Nucleus accumbens (tissue), 56 donors: ENCODE measurements at places on chromosomes 3 and 15.

DNA sequence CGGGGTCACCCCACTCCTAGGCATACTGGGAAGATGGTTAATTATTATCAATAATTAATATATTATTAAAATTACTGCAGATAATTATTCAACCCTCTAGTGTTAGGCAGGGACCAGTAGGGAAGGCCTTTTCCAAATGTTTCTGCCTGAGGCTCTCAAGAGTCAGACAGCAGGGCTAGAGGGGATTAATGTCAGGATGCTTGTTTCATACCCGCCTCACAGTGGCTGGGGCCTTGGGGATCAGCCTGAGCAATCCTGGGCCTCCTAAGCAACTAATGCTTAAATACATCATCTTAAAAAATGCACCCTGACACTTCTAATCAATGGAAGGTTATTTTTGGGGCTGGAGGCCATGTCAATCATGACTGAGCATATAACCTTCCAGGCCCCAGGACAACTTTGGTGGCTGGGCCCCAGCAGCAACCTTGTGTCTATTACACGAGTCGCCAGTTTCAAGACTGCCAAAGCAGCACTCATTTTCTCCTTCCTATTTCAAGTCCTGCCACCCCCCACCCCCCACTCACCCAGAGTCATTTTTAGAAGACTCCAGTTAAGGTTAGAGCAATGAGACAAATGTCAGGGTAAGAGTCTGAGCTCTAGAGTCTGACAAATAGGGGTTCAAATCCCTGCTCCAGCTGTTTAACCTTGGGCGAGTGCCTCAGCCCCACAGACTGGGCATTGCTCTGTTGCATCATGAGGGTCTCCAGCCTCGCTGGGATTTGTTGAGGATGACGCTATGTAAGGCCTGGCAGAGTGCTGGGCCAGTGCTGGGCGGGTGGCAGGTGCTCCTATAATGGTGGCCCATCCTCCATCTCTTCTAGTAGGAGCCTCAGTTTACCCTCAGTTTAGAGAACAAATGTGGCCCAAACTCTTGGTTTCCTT, 6.1 kb downstream of the AMOTL2 start:
- no peak for DNase-seq

GRCh38 chr3:180362081-180362480, 239.9 kb upstream of the TTC14 start:
- no peak for DNase-seq

DNA sequence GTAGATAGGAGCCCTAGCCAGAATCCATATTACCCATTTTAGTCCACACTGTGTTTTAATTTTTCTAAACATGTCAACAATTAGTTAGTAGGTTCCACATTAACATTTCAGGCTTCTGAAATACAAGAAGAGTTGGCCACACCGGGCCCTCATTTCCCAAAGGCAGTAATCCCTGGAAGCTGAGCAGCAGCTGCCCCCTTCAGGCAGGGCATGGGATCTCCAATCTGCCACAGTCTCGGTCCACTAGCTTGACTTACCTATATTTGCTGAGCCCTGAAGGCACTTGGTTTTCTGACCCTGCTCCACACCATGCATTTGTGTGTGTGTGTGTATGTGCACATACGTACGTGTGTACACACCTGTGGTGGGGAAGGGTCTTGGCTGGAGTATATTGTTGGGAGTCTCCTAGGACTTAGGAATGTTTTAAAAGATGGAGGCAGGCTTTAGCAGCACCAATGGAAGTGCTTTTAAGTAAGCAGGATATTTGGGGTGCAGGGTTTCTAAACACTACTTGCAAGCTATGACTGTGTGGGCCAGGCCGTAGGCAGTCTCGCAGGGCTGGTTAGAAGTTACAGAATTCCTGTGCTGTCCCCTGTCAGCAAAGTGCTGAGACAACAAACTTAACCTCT, 71.2 kb upstream of the SOX14 start:
- DNase-seq: no peak

DNA sequence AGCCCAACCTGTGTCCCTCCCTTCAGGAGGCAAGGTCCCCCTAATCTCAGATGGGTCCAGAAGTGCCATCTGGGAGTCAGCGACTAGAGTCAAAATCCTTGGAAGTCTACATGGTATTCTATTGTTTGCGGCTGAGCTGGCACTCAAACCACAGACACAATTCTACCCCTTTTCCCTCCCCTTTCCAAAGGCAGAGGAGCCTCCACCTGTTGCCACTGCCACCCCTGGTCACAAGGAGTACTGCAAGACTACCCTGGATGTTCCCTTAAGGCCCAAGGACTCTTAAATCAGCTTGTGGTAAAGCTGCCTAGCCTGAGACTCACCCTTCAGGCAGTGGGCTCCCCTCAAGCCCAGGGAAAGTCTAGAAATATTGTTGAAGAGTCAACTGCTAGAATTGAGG, 4.3 kb upstream of the OR5H6 start:
- DNase-seq: no peak

- DNase-seq: no peak
These were observed 255.7 kb upstream of the TBL1XR1 start for GRCh38 chr3:177452831-177453450.

- no peak for DNase-seq
These were observed 215.8 kb upstream of the CNTN6 start for GRCh38 chr3:877001-877400.

DNA sequence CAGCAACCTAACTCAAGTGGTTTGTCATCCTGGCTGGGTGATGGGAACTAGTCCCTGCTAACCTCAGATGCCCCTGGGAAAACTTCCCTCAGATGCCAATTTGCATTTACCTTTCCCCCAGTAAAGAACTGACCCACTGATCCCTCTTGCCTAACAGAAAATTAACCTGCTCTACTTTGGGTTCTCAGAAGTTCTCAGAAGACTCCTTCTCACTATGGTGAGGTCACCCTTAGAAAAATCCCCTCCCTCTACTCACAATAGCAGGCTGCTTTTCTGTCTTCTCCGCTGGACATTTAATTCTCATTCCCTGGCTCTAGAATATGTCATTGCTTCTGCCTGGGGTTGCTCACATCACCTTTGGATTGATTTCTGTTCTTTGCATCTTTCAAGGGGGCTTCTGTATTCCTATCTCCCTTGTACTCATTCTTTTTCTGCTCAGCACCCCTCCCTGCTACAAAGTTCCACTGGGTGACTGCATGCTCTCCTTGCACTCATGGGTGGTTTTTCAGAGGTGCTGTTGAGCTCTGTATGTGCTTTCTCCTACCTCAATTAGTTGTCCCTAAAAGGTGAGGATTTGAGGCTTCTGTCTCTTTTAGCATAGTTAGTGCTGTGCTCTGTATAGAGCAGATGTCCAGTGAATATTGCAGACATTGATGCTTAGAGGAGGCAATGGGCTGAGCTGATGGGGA, 869 bp downstream of the PLA1A start:
- no peak for DNase-seq

- DNase-seq: no peak
These were observed 9.4 kb upstream of the P2RY12 start for GRCh38 chr3:151393941-151394340.

GRCh38 chr3:172750069-172750367, 508 bp upstream of the ECT2 start:
- DNase-seq: no peak

- no peak for DNase-seq
These were observed 20.3 kb downstream of the BBS4 start for GRCh38 chr15:72706266-72706665.

DNA sequence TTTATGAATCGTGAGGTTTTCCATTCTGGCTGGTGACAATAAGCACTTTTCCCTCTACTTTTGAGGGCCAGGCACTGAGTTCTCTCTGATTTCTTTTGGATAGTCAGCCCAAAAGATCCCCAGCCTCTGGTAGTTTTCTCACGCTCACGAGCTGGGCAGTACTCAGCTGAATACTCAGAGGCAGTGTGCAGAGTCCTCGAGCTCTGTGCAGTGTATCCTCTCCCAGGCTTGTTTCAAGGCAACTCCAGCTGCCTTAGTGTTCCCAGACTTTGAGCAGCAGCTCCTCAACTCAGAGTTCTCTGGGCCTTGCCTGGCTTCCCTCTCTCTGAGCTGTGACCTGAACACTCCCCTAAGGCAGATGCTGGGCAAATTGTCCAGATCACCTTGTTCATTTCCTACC, 59.1 kb upstream of the IQSEC1 start:
- no peak for DNase-seq

GRCh38 chr3:123397921-123398785, 50.7 kb downstream of the ADCY5 start:
- no peak for DNase-seq

GRCh38 chr15:90322538-90322937, 29.5 kb upstream of the ZNF774 start:
- DNase-seq: no peak

DNA sequence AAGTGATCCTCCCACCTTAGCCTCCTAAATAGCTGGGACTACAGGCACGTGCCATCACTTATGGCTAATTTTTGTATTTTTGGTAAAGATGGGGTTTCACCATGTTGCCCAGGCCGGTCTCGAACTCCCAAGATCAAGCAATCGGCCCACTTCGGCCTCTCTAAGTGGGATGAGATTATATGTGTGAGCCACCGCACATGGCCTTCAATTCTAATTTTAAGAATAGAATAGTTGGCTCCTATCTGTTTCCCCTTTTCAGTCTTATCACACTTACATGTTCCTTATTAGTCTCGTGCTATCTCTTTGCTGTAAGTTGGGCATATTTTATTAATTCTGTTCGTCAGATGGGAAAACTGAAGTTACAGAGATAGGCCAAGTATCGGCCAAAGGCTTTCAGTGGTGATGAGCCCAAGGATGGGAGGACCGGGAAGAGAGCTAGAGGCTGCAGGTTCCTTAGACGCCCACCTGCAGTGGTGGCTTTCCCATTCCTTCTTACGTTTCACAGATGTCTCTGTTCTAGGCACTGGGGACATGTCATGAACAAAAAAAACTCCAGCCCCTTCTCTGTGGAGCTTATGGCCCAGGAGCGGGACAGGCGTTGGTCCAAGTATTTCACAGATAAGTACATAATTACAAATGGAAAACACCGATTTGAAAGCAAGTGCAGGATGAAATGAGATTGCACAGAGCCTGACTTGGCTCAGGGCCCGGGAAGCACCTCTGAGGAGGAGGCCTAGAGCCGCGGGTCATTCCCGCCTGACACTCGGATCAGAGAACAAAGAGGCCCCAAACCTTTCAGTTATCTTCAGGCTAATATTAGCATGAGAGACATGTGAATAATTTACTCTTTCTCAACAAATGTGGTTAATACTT, 91.1 kb upstream of the KLF13 start:
- DNase-seq: no peak

- DNase-seq: no peak
These were observed 121.1 kb downstream of the ZNF621 start for GRCh38 chr3:40645883-40646282.

GRCh38 chr3:169764312-169764881, 463 bp downstream of the TERC start:
- peak; percentile 60 for DNase-seq

DNA sequence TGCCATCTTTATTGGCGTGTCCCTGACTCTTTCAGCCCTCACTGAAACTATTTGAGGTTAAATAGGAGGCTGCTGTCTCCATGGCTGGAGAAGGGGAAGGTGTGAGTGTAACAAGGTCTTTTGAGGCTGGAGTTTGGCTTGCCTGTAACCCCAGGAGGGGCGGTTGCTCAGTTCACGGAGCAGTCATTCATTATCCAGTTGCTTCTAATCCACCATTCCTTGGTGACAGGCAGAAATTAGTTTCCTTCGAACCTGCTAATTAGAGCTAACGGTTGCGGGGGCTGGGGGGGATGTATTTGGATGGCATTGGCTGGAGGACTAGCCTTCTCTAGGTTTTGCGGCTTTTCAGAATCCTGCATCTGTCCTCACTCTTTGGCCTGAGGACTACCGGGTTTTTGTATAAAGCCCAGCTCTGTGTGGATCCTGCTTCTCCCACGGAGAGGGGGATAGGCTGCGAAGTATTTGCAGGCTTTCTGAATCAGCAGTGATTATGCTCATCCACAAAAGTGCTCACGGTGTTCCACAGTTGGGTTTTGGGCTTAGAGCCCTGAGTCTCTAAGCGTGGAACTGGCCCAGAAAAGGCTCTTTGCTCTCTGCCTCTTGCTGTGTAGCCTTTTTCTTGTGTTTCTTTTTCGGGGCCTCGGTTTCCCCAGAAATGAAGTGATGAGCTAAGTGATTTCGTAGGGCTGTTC, 18.6 kb downstream of the FGD5 start:
- DNase-seq: no peak

DNA sequence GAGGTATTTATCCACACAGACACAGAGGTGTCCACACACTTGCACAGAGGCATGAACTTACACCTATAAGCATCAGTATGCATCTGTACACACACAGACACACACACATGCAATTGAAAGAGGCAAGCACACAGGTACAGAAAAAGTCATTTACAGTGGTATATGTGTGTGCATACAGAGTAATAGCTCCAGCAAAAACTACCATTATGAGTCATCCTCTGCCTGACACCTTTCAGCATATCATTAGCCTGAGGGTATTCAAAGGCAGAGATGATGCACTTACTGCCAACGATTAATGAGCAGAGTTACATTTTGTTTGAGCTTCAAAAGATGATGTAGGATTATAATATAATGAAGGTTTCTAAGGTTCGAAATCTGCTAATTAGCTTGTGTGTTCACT, 100.3 kb upstream of the TPRG1 start:
- no peak for DNase-seq

DNA sequence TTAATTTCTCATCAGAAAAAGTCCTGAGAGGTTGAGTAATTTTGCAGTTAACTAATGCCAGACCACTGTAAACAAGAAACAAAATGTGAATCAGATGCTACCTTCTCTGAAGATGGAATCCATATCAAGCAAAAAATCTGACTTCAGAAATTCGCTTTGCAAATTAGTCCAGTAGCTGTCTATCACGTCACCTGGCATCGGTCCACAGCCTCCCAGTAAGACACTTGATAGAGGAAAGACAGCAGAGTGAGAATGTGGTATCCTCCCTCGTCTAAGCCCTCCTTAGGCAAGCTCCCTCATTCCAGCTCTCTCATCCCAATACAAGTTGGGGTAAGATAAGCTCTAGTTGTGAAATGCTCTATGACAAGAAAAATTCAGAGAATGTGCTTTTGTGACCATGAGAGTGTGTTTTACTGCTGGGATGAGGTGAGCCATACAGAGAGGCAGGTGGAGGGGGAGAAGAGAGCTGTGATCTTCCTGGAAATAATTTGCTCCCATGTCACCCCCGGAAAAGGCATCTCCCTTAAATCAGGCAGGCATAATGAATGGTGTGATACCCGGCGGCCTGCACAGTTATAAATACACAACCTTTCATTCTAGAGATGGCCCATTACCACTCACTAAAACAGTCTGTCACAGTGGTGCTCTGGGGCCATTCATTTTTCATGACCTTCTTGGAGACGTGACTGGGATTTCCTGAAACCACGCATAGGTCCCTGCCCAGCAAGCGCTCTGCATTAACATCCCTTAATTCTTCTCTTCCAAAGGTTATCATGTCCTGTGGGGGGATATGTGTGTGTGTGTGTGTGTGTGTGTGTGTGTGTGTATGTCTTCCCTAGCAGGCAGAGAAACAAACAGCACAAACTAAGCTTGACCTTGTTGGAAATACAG, 602.0 kb upstream of the KCNMB2 start:
- DNase-seq: no peak
